ENCODE measurements at places on chromosomes 3 and 15.

DNA sequence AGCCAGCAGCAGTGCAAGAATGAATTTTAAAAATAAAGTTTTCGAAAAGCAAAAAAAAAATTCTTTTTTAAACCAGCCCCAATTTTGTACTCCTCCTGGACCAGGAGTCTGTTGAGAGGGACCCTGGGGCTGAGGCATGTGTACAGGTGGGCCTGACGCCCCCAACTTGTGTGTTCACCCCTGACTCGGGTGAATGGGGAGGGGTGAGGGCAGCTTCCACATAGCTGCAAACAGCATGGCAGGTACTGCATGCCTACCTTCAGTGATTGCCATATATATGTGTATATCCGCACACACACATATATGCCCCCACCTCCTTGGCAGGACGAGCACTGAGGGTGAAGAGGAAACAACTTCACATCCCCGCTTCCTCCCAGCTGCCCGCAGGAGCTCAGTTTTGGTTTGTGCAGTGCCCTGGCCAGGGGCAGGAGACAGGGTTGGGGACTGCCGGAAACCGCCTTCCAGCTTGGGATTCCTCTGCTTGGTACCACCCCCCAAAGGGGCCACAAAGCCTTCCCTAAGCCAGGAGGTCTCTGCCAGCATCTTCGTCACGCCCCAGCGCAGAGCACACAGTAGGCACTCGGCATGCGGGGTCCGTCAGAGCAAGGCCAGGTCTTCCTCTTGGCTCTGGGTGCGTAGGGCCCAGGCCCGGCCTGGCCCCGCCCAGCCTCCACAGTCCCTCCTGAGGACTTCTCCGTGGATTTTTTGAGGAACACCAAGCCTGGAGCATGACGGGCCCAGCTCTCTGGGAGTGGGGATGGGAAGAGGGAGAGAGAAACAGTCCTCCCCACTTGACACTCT, 61.8 kb upstream of the RPL32 start:
- no peak for DNase-seq

GRCh38 chr15:25673972-25674371, 189.2 kb downstream of the ATP10A start:
- DNase-seq: no peak

- no peak for DNase-seq
Measured at GRCh38 chr3:150933473-150933995, 28.3 kb upstream of the MINDY4B start.

DNA sequence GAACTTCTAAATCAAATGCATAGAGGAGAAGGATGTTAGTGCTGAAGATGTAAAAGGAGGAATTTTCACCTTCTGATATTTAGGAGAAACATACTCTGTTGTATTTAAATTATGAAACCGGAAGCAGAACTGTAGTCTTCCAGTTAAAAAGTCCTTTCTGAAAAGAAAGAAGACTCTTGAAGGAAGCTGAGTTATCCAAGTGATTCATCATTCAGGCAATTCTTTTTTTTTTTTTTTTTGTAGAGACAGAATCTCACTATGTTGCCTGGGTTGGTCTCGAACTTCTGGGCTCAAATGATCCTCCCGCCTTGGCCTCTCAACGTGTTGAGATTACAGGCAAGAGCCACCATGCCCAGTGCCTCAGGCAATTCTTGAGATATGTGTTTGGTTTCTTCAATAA, 424.8 kb upstream of the TPM1 start:
- no peak for DNase-seq

DNA sequence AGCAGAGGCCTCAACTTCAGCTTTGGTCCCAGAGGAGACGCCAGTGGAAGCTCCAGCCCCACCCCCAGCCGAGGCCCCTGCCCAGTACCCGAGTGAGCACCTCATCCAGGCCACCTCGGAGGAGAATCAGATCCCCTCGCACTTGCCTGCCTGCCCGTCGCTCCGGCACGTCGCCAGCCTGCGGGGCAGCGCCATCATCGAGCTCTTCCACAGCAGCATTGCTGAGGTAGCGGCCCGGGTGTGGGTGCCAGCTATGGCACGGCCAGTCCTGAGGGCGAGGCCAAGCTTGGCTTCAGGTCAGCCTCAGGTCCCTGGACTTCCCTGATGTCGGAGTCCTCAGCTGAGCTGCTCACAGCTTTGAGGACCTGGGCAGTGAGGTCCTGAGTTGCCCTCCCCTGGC, 5.7 kb upstream of the STAB1 start:
- no peak for DNase-seq

DNA sequence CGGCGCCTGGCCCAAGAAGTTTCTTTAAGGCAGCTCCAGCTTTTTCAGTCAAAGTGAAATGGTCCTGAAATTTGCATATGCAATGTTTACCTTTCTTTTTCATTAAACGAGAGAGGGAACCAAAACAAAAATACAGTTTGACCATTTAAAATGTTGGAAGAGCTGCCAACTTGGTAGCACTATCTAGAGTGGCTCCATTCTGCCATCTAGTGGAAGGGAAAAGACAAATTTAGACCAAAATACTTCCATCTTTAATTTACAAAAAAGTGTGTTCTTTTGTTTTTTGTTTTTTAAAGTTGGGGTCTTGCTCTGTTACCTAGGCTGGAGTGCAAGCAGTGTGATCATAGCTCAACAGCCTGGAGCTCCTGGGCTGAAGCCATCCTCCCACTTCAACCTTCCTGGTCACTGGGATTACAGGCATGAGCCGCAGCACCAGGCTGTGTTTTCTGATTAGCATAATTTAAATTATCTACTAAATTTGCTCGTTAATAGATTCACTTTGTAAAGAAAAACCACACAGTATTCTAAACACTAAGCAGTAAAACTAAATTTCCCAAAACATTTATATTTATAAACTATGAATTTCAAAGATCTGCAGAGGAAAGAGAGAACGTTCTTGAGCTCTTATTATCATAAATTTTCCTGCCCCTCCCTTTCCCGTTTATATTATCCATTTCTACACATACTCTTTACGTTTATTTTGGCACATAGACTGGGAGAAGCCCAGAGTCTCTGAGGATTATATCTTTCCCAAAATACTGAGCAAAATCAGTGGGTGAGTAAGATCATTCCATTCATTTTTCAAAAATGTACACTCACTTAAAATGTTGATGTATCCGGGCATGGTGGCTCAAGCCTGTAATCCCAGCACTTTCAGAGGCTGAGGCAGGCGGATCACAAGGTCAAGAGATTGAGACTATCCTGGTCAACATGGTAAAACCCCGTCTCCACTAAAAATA, 15.4 kb upstream of the RFC4 start:
- no peak for DNase-seq

DNA sequence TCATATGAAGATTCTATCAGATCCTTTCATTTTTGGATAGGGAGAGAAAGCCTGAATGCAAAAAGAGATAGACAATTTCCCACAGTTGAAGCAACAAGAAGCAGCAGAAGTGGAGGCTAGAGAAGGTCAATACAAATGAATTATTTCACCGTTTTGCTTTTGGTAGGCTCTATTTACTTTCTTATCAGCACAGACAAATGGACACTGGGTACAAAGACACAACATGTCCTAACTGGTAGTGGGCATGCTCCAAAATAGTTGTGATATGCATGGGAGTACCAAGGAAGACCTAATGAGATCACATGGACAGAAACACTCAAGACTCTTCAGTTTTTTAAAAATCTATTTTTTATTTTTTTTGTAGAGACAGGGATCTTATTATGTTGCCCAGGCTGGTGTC, 99.4 kb downstream of the XRN1 start:
- no peak for DNase-seq

DNA sequence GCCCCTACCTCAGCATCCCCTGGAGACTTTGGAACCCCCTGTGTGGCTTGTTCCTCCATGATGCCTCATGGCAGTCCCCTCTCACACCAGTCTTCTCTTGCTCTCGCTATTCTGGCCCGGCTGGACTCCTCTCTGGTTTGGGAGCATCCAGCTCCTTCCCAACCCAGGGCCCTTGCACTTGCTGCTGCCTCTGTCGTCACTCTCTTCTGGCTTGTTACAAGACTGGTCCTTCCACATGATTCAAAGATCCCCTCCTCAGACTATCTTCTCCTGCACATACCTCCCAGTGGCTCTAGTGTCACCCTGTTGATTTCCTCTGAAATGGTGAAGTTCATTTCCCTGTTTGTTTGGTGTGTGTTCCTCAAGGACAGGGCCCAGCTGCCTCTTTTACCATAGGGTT, 6.5 kb upstream of the GNAI2 start:
- DNase-seq: no peak

- no peak for DNase-seq
Measured at GRCh38 chr3:31919528-31919927, 61.5 kb downstream of the OSBPL10 start.
